ENCODE measurements at places on chromosomes 2 and 18. TPM values are rescaled to one million over a fixed set of nuclear protein-coding genes. Genes with fewer than 3 reads are reported as not detected.

Gene CNTNAP5
- 5.0 TPM for total RNA-seq

Gene BOLL
- total RNA-seq = not detected

Gene GPAT2
- total RNA-seq = 0.15 TPM

Gene LDAH
- total RNA-seq = 21.9 TPM

GRCh38 chr2:205427112-205427511 lies 255.2 kb upstream of the NRP2 start:
- no peak for DNase-seq
- peaks cover 30% of the 10 kb centered on the region for H3K4me1 ChIP-seq
- peaks cover 3% of the 10 kb centered on the region for H3K36me3 ChIP-seq
- peaks cover 3% of the 10 kb centered on the region for H3K27me3 ChIP-seq
- H3K4me3 ChIP-seq = no peak overlapping the region

DNA sequence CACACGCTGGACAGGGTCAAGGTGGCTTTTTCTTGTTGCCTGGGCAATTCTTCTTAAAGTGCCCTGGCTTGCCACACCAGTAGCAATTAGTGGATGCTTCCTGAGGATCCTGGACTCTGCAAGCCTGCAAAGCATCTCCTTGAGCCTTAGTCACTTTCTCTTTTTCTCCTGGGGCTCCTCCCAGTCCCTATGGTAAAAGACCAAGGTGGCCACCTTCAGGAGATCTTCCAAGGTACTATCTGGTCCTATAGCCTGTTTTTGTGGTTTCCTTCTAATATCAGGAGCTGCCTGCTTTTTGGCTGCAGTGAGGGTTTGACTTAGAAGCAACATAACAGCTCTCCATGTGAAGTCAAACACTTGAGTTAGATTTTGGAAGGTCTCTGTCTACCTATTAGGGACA lies 33.3 kb upstream of the GMCL1 start:
- DNase-seq = no peak
- H3K4me3 ChIP-seq = peak overlapping the region; percentile 6
- H3K27ac ChIP-seq = no peak overlapping the region
- peaks cover 19% of the 10 kb centered on the region for H3K4me1 ChIP-seq

All from endothelial cell (in vitro differentiated cells).